ENCODE measurements at places on chromosomes 2 and 18.

- no peak for DNase-seq
Observed at GRCh38 chr18:76981396-76981968, 151.1 kb downstream of the MBP start.

DNA sequence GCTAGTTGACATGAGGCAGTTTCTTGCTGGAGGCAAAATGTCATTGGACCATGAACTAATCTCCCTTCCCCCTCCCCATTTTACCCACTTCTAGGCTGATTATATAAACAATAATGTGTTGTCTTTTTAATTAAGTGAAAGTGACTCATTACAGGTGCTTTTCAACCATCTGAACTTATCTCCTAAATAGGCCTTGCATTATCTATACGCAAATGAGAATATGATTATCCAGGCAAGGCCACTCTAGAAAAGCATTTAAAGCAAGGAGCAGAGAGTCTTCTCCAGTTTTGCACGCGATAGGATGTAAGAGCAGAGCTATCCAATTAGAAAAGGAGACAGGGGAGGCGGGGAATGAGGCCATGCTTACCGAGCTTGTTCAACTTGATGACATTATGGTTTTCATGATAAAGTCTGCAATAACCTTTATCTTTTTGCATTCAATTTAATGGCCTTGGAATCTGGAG is 286.1 kb upstream of the SIX3 start:
- no peak for DNase-seq

GRCh38 chr2:199449455-199449854 is 8.3 kb downstream of the SATB2 start:
- no peak for DNase-seq

GRCh38 chr2:168521053-168521741 is 65.1 kb downstream of the CERS6 start:
- no peak for DNase-seq

DNA sequence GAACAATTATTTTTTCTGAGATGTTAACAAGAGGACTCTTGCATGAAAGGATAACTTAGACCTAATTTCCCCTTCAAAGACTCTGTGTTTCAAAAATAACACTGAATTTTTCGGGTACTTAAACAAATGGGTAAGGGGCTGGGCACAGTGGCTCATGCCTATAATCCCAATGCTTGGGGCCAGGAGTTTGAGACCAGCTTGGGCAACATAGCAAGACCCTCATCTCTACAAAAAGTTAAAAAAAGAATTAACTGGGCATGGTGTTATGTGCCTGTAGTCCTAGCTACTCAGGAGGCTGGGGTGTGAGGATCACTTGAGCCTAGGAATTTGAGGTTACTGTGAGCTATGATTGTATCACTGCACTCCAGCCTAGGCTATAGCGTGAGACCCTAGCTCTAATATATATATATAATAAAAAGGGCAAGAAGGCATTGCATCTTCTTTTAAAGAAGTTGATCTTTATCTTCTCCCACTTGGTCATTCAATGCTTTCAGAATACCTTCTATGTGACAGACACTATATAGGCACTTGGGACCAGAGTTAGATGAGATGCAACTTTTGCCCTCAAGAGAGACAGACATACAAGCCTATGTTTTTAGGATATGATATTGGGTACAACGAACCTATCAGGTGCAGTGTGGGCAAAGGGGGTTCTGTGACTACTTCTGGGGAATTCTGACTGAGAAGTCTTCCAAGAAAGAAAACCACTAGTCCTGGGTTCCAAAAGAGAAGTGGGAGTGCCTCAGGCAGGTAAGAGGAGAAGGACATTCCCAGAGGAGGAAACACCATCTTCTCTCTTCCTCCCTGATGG is 120.0 kb downstream of the MYCN start:
- no peak for DNase-seq

GRCh38 chr18:50559752-50560680 is at the start of gene MAPK4:
Gene MAPK4, plus strand, starts transcription at chr18:50560087. Its CDS starts 103,872 bp downstream, at chr18:50663959.
- DNase-seq = no peak

All from GM06990 (cell line).